ENCODE measurements at places on chromosomes 7 and 10. TPM values are rescaled to one million over a fixed set of nuclear protein-coding genes. Genes with fewer than 3 reads are reported as not detected.

DNA sequence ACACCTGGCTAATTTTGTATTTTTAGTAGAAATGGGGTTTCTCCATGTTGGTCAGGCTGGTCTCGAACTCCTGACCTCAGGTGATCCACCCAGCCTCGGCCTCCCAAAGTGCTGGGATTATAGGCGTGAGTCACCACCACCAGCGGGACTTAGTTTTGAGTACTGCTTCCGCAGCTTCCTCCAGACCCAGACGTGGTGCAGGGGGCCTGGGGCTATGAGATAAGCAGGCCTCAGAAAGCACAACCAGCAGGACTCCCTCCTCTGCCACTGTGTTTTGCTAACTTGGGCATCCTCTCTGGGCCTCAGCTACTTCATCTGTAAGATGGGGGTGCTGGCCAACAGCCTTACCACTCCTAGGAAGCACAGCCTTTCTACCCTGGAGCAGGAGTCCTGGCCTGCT lies 37.8 kb downstream of the GOLGA7B start:
- no peaks in the 10 kb centered on the region for H3K27me3 ChIP-seq
- H3K4me1 ChIP-seq, result peaks cover 34% of the 10 kb centered on the region
- H3K27ac ChIP-seq, result no peak overlapping the region
- H3K36me3 ChIP-seq, result no peaks in the 10 kb centered on the region
- no peak for DNase-seq

The OR2A7 gene
- total RNA-seq, result 8.1 TPM

The MYL7 gene
- not detected for total RNA-seq

DNA sequence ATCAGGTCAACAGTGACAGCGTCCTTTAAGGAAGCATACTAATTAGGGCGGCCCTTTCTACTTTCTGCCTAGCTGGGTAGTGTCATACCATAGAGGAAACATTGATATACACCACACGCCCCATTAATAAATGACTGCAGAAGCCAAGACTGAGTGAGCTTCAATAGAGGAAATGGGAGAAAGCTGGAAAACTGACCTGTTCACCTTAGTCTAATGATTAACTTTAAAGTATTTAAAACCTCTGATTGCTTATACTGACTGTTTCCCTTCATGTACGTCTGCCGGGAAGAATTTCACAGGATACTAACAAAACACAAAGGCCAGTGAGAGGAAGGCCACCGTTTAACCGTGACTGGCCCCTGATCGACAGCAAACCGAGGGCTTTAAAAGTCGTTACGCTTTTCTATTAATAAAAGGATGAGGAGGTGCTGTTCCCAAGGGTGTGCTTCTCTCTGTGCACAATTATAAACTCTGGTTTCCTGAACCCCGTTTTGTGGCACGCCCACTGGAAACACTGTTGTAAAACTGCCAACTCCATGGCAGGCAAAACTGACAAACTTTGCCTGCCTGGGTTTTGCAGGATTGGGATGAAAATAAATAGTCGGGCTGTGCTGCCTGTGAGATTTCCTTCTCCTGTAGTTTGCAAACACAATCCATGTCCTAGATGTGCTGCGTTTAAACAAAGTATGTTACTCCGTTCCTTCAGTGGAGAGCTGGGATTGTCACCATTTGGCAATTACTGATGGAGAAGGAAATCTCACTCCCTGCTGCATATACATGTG lies 137.6 kb downstream of the NRP1 start:
- H3K27ac ChIP-seq, result no peak overlapping the region
- no peak for DNase-seq
- no peaks in the 10 kb centered on the region for H3K27me3 ChIP-seq

GRCh38 chr7:158730383-158731346 lies 26.1 kb upstream of the NCAPG2 start:
- H3K27me3 ChIP-seq, result no peaks in the 10 kb centered on the region
- peaks cover 5% of the 10 kb centered on the region for H3K36me3 ChIP-seq
- no peaks in the 10 kb centered on the region for H3K4me1 ChIP-seq
- DNase-seq, result no peak
- no peak overlapping the region for H3K4me3 ChIP-seq
- H3K27ac ChIP-seq, result no peak overlapping the region

DNA sequence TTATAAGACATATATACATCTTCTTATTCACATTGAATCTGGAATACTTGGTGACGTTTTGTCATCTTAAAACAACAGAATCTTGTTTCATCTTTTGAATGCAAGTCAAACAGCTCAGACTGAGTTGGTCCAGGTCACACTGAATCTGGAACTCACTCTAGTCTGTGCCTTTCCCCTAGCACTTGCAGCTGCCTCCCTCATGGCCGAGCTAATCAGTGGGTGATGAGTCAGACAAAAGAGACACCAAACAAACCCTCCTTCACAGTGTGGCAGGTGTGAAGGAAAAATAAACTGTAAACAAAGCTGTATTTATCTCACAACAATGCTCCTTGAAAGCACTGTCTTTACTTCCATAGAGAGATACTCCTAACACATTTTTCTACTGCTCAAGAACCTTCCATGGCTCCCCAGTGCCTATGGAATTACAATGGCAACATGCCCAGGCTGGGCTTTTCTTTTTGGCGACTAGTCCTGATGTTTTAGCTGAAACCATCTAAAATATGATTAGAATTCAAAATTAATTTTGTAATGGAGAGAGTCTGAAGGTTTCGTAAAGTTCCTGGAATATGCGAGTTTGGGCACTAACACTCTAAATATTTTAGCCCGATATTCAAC lies 140.0 kb downstream of the ZNF365 start:
- no peak overlapping the region for H3K27ac ChIP-seq
- no peak overlapping the region for H3K4me3 ChIP-seq
- no peaks in the 10 kb centered on the region for H3K4me1 ChIP-seq
- no peak for DNase-seq
- no peaks in the 10 kb centered on the region for H3K27me3 ChIP-seq

All from HCT116 (cell line).